GM18507 (cell line): ENCODE measurements at places on chromosomes 16 and 17.

GRCh38 chr17:51815097-51815496 lies 343.4 kb downstream of the CA10 start:
- no peak for DNase-seq

- DNase-seq = no peak
Measured at GRCh38 chr17:28657756-28658155, 4.0 kb downstream of the SDF2 start.

DNA sequence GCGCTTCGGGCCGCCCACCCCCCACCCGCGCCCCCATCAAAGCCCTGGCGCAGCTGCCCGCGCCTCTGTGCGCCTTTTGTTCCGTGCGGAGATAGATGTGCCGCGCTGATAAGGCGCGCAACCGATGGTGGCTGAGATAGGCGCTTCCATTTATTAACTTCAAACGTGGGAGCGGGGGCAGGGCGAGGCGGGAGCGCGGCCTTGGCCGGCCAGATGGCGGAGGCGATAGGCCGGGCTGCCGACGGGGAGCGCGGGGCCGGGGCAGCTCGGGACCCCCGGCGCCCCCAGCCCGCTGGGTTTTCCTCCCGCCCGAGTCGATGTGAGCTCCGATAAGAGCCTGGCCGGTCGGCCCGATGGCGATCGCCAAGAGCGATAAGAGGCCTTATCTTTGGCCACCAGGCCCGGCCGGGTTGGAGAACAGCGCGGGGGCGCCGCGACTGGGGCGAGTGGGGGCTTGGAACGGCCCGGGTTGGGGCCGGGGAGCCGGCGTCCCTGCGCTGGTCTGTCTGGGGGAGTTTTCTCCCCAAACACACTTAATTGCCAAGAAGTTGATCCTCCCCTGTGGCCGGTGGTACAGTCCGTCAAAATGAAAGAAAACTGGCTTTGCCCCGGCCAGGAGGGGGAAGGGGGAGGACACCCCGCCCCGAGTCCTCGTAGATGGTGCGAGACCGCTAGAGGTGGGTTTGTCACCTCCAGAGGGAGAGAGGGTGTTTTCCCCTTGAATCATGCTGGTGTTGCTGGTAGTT lies 2.7 kb downstream of the ZFPM1 start:
- DNase-seq = peak; percentile 79

DNA sequence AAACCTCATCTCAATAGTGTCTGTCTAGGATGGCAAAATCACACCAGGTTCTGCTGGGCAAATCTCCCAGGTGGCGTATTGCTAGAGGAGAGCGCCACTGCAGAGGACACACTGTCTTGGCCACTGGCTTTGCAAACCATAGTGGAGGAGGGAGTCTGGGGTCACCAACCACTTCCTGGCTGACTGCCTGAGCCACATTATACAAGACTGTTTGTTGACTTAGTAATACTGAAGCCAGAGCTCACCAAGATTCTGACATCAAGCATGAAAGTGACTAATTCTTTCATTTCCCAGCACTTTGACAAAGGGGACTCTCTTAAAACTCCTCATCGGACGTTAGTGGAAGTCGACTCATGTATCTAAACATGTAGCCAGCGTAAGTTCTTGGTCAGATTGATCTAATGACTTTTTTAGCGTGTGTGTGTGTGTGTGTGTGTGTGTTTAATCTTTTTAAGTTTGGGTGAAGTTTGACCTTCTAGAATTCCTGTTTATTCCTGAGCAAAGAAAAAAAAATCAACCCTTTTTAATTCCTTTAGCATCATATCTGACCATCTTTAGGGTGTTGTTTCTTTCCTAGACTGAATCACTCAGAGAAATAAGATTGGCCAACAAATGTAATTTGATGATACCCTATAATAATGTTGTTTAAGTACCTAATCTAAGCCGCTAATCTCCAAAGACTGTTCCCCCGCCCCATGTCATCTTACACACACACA lies 13.7 kb downstream of the PITPNC1 start:
- no peak for DNase-seq

DNA sequence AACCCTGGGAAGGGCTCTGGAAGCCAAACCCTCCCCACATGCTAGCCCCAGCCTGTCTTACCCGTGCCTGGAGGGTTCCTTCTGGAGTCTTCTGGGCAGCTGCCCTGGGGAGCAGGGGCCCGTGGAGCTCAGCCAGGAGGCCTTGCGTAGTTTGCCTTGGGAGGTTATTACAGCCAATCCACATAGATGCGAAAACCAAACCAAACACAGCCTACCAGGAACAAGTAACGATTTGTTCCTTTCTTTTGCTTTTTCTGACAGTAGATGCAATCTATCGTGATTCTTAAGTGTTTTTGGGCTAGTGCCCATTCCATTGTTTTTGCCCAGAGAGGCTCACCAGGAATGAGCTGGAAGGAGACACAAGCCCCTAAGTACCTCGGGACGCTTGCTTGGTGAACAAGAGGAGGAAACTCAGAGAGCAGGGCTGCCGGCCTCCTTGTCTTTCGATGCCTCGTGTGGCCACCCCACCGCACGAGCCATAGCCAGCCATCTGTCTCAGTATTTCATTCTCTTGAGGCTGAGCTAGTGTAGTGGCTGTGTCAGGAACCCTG lies 102.7 kb upstream of the NOL11 start:
- no peak for DNase-seq

- DNase-seq = no peak
Measured at GRCh38 chr16:3861808-3862451, 18.6 kb downstream of the CREBBP start.
